Mesenteric fat pad (tissue), 1 donor: ENCODE measurements at places on chromosomes 7 and 10.

- no peak for DNase-seq
Observed at GRCh38 chr7:158811461-158811860, 17.8 kb downstream of the ESYT2 start.

DNA sequence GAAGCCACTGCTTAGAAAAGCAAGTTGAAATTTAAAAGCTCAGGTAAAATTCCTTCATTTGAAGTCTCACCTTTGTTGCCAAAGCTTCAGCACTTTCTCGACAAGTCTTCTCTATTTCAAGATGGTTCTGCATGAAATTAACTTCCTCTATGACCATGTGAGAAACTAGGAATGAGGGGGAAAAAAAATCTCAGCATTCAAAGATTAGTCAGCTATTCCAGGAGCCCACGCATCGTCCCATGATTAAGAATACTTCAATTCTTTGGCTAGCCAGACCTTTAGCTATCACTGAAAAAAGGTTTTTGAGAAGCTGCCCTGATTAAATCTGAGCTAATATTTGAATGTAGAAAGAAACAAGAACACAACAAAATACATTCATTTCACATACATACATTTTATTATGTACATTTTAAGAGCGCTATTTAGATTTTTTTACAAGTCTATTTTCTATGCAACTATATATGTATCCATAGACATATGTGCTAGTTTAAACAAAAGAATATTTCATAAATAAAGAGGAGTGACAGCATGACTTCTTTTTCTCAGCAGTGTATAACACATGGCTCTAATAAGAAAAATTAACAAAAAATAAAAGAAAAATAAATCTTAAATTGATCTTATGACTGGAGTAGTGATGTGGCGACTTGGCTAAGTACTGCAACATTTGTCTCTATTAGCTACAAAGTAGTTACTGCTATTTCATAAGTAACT, 44.8 kb downstream of the SHTN1 start:
- no peak for DNase-seq

DNA sequence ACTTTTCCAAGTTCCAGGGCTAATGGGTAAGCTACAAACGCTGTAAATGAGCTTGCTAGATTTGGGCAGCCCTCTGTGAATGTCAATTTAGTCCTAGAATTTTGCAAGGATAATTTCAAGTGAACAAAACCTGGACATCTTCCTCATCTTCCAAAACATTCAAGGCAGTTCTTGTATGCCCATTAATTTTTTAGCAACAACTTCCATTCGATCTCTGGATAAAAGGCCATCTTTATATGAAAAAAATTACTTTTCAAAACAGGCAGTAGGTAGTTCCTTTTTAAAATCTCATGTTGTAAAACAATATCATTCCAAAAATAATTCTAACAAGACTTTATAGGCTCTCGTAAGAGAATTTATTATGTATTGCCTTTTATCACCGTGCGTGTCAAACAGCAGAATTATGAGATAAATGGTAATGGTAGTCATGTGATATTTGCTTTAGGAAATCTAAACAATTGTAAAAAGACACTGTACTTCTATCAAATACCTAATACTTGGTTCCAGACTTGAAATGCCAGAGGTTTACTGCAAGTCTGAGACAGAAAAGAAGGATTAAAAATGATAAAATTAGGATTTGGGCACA, 143.7 kb upstream of the NRP1 start:
- DNase-seq, result no peak

GRCh38 chr7:88835147-88835728, 39.7 kb upstream of the TEX47 start:
- no peak for DNase-seq

GRCh38 chr10:77531441-77532001, 106.1 kb downstream of the KCNMA1 start:
- DNase-seq, result no peak

- no peak for DNase-seq
Observed at GRCh38 chr7:149431486-149432120, 29.3 kb downstream of the ZNF777 start.
